ENCODE measurements at places on chromosomes 4 and X. TPM values are rescaled to one million over a fixed set of nuclear protein-coding genes. Genes with fewer than 3 reads are reported as not detected.

GRCh38 chr4:107548211-107548905 lies 171.7 kb downstream of the PAPSS1 start:
- DNase-seq: no peak

DNA sequence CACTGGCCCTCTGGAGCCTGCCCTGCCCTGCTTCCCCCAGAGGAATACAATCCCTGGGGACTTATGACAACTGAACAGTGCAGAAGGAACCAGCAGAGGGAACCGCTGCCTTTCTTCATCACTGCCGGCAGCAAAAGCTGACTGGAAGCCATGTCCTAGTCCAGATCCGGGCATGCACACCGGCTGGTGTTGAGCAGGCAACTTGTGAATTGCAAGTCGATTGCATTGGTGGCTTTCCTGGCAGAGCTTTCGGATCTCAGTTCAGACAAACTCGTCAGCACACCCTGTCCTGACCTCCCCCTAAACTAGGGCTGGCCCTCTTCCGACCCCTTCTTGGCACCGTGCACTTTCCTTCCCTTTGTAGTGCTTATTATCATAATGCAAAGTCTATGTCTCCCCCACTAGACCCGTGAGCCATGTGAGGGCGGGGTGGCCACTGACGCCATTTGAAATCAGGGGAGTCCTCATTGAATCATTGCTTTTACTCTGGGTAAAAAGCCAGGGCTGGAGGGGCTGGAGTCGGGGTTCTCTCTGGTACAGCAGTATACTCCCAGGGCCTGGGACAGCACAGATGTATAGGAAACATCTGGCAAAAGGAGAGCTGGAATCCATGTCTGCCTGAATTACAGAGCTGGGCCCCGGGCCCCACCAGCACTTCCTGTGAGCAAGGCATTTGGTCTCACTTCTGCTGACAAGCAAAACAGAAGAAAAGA lies 1.8 kb downstream of the ARHGAP4 start:
- no peak for DNase-seq

DNA sequence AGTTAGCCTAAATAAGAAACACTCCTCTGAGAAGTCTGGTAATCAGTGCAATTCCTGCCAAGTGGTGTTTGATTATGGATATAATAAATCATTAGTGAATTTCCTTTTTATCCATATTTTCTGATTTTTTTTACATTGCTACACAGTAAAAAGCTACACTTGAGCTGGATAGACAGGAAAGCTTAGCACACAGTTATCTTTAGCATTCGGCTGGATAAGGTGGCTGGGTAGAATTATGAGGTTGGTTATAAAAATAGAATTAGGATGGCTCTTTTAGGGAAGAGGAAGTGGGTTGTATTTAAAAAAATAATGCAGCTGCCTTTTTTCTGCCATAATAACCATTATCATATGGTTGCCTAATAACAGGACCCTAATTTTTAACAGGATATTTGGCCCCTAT lies 460.6 kb downstream of the NAF1 start:
- no peak for DNase-seq

- no peak for DNase-seq
Measured at GRCh38 chr4:7956270-7956808, 16.7 kb upstream of the AFAP1 start.

DNA sequence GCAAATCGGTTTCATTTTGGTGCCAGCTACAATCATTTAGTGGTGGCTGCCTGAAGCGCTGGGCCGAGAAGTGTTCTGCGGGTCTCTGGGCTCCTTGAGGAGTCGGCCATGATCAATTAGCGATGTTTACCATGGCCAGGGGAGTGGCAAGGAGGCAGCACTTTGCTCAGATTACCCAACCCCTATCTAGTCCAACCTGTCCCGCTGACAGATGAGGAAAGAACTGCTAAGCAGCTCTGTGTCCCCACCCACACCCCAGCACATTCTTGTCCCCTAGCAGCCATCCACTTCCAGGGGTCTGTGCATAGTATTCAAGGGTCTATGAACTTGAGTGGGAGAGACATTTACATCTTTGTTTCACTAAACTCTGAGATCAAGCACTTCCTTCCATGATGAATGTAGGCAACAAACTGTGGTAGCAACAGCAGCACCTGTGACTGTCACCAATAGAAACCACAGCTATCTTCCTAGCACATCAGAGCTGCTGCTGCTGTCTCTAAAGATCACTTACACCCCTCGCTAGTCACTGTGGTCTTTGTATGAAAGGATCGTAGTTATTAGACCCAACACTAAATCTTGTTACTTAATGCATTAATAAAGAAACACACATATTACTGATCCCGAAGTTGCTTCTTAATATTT lies 331.6 kb downstream of the BCOR start:
- no peak for DNase-seq

- DNase-seq: no peak
Measured at GRCh38 chr4:155071962-155072361, 136.5 kb upstream of the NPY2R start.

DNA sequence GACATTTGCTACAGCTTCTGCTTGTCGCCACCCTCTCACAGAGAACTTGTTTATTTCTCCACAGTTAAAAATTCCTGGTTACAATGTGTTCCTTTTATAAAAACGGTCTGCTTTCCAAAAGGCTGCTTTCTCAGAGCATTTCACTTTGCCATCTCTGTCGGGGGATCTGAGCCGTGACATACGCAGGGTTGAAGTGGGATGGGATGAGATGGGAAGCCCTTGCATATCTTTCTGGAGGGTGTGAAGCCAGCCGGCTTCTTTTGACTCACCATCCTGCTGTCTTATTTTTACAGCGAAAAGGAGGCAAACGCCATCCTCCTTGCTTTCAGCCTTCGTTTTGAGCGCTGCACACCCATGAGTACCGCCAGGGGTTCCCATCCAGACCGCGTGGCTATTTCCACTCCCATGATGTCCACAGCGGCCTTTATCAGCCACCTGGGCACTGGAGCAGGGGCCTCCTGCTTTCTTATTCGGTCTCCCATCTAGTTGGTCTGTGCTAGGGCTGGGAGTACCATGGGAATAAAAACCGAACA lies 99.8 kb upstream of the GATB start:
- no peak for DNase-seq

- DNase-seq: no peak
Measured at GRCh38 chr4:99356992-99357391, 4.4 kb upstream of the ADH1C start.

DNA sequence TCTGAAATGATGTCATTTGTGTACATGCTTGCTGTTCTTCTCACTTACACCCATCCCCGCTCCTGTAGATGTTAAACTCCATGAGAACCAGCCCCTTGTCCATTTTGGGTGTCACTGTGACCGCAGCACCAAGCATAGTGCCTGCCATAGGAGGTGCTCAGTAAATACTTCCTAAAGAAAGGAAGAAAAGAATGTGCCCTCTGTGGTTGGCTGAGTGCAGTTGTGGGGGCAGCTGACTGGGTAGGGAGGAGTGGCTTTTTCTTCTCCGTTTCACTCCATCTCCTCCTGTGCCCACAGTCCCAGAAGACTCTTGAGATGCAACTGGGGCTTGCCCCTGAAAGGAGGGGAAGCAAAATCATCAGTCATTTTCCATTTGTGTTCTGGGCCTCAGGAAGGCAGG lies 25.5 kb downstream of the PHEX start:
- no peak for DNase-seq

DNA sequence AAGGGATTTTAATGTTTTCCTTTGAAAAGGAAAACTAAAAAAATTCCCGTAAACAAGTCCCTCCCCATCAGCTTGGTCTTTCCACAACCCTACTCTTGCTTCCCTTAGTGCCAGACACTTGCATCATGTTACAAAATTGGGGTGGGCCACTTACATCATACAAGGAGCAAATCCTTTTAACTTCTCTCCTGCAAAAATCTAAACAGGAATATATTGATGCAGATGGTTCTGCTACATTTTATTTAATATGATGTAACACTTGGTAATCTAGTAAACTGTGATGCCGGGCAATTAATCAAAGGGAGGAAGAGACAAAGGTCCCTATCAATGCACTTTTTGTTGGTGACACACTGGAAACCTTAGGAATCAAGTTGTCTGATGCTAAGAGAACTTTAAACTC lies 125.3 kb downstream of the UBE2K start:
- no peak for DNase-seq

DNA sequence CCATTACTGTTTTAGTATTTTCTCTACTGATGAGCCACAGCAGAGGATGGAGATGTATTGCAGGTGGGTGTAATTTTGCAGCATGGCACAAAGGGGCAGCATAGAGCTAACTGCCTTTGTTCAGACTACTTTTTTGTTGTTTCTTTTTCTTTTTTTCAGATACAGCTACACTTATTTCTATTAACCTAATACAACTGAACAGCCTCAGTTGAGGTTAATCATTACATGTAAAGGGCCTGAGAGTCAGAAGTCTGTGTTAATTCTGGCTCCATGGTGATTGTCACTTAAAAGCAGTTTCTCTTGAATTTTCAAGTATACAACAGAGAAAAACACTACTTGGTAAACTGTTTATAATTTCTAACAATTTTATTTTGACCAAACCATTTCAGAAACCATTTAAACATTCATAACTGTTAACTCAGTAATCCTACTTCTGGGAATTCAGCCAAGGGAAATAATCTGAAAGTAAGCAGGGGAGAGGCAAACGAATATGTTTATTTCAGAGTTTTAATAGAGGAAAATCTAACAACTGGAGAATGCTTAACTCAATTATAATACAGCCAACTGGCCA lies 13.9 kb upstream of the PPEF2 start:
- peak; percentile 85 for DNase-seq

DNA sequence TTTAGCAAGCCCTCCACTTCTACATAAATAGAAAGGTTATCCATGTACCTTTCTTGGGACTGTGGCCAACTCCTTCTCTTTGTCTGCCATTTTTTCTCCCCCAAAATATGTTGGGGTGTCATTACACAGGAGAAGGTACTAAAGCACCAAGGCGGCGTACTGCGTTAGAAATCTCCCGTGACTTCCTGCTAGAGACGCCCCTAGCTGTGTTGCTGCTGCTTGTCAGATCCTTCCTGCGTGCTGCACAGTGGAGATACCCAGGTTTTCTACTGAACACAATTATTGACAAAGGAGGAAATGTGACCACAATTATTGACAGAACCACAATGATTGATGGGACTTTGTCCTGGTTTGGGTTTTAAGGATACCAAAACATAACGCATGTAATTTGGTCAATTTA lies 97.7 kb downstream of the EFHC2 start:
- no peak for DNase-seq

- no peak for DNase-seq
Measured at GRCh38 chr4:93444860-93445259, 383.7 kb upstream of the ATOH1 start.

- DNase-seq: no peak
Measured at GRCh38 chr4:156505341-156505955, 466.2 kb downstream of the PDGFC start.

GRCh38 chr4:121930304-121930703 lies 21.6 kb downstream of the TRPC3 start:
- no peak for DNase-seq

GRCh38 chr4:170853422-170854021 lies 763.8 kb upstream of the AADAT start:
- peak; percentile 19 for DNase-seq

- DNase-seq: no peak
Measured at GRCh38 chr4:16676230-16676770, 222.1 kb downstream of the LDB2 start.

- DNase-seq: no peak
Measured at GRCh38 chr4:112057470-112057869, 87.8 kb upstream of the FAM241A start.

GRCh38 chr4:84110040-84110439 lies 389.1 kb downstream of the NKX6-1 start:
- no peak for DNase-seq

- no peak for DNase-seq
Measured at GRCh38 chr4:150080337-150080736, 2.1 kb downstream of the DCLK2 start.

DNA sequence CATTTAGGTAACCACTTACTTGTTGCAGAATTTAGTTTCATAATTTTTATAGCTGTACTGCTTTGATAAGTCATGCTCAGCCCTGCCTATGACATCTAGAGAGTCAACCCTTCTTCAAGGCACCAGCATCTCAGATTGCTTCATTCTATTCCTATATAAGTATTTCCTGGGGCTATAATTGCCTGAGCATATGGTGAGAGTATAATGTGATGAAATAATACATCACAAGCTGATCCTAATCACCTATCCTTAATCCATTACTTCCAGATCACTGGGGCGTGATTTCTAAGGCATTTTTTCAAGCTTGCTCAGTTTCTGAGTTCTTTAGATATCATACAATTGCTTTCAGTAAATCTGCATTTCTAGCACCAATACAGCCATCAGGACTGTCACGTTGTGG lies 200.0 kb upstream of the NPY2R start:
- DNase-seq: no peak

DNA sequence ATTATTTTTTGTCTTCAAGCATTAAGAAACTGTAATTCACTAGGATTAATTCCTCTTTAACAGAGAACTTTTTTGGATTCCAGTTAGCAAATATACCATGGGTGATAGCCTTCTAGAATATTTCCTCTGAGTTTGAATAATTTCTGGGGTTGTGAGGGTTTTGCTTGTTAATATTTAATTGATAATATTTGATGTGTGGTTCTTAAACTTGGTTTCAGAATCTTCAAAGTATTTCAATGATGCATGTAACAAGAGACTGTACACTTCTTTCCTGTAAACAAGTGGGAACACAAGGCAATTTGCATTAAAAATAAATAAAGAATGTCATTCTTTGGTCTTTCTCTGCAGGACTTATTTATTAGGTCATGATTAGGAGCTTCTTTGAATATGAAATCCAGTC lies 9.5 kb upstream of the C4orf51 start:
- no peak for DNase-seq

DNA sequence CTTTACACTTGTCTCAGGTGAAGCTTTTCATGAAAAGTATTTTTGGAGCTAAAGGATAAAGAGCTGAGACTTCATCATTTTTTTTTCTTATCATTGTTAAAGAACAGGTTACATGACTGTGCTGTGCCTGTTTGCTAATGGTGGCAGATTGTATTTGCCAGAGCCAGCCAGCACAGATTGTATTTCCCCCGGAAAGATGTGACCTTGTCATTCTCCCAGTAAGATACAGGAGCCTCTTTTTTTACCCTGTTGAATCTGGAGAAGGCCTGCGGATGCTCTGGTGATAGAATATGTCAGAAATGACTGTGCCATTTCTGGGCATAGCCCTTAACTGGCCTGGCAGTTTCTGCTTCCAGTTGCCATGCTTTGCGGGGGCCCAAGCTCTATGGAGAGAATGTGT lies 91.9 kb downstream of the GPRIN3 start:
- no peak for DNase-seq

DNA sequence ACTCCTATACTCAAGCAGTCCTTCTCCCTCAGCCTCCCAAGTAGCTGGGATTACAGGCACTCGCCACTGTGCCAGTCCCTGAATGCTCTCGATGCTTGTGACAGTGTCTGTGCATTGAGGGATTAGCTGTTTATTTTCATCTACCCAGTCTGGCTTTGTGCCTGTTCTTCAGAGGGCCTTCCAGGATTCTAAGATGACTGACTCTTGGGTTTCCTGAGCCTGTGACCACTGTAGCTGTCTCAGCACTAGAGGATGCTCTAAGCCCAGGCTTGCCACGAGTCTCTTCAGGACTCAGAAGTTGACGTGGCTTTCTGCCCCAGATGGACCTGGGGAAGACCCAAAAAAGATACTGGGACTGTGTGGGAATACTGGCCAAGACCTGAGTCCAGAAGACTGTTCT lies 201.4 kb downstream of the ARHGAP10 start:
- DNase-seq: no peak

Gene DLG3
- total RNA-seq: 25.6 TPM

Gene MCF2
- total RNA-seq: not detected

Gene TSPAN7
- total RNA-seq: not detected

Gene CSAG1
- total RNA-seq: not detected

Gene PRDM8
- total RNA-seq: 1.2 TPM

Gene SLC25A14
- total RNA-seq: 4.1 TPM

Gene PDCL2
- total RNA-seq: not detected

Gene SSX2
- total RNA-seq: 0.32 TPM

Gene OTC
- not detected for total RNA-seq

Gene GPR34
- not detected for total RNA-seq

Measured in Caki2 (cell line).